ENCODE measurements at places on chromosomes 5 and 9.

- DNase-seq = no peak
These were observed 7.4 kb downstream of the PLIN2 start for GRCh38 chr9:19119801-19120440.

DNA sequence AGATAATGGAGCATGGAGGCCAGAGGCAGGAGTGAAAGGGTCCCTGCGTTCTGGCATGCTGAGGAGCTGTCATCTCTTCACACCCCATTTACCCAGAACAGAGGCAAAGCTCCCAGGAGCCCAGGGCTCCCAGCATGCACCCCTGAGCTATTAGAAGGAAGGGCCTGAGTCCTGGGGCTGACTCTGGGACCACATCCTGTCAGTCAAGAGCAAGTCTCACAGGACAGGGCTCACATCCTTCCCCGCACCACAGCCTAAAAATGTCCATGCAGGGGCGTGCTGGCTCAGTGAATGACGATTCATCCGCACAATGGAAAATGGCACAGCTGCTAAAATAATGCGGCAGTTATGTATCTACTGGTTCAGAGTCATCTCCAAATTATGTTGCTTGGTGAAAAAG lies 31.4 kb downstream of the CAMK2A start:
- no peak for DNase-seq

DNA sequence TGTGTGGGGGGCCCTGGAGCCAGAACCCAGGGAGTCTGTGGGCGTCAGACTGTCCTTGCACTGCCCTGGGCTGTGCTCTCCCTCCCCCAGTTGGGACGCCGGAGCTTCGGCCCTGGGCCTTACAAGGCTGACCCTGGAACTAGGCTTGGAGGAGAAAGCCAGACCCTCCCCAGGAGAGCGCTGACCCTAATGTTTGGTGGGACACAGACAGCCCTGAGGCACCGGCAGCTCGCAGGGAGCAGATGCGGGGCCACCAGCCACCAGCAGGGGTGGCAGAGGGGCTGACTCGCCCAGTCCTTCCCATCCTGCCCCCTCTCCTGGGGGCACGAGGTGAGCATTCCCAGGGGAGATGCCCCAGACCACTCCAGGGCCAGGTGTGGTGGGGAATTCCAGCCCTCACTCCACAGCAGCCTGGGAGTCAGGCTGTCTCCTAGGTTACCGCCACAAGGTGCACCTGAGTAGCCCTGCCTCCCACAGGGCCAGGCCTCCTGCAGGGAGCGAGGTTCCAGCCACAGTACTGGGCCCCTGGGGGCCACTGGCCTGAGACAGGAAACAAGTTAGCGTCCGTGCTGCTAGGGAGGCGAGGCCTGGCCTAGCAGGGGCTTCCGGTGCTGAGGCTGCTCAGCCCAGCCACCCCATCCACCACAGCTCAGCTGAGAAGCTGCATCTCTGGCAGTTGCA lies 134.6 kb downstream of the OLFM1 start:
- DNase-seq = no peak

DNA sequence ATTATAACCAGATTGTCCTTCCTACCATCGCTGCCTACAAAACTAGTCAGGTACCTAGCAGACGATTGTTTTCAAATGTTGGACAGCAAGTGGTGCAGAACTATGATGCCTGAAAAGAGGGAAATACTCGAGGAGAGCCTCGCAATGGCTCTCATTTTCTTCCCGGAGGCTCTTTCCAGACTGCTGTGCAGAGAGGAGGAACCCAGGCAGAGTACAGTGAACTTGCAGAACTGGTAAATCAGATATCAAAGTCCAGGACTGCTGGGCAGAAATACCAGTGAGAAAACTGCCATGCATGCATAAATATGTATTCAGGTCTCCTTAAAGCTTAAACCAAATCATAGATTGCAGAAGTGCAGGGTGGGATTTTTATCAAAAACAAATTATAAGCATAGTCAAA lies 26.4 kb upstream of the UGT3A1 start:
- no peak for DNase-seq

GRCh38 chr9:70007831-70008230 lies 35.8 kb upstream of the MAMDC2 start:
- no peak for DNase-seq

GRCh38 chr5:1108023-1108864 lies 3.6 kb downstream of the SLC12A7 start:
- DNase-seq = no peak

GRCh38 chr9:99850736-99851499 lies 29.2 kb downstream of the NR4A3 start:
- DNase-seq = no peak
